ENCODE measurements at places on chromosomes 5 and 9.
A peak's percentile ranks its signal among the peaks of the same experiment; 100 is the strongest.

- no peak for DNase-seq
Measured at GRCh38 chr9:75780185-75780584, 110.3 kb upstream of the PCSK5 start.

DNA sequence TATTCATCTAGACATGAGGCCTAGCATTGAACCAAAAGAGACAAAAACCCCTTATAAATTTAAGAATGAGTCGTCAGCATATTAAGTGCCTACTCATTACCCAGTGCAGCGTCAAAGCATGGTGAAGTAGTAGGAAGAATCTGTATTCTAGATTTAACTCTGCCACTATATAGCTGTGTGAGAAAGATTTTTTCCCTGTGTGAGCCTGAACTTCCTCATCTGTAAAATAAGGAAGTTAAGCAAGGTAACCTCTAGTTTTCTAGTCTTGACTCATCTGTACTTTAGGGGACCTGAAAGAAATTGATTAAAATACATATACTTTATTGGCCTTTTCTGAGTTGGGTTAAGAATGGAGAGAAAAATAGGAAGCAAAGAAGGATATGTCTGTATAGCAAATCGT, 82.1 kb upstream of the RUSC2 start:
- DNase-seq, result no peak

DNA sequence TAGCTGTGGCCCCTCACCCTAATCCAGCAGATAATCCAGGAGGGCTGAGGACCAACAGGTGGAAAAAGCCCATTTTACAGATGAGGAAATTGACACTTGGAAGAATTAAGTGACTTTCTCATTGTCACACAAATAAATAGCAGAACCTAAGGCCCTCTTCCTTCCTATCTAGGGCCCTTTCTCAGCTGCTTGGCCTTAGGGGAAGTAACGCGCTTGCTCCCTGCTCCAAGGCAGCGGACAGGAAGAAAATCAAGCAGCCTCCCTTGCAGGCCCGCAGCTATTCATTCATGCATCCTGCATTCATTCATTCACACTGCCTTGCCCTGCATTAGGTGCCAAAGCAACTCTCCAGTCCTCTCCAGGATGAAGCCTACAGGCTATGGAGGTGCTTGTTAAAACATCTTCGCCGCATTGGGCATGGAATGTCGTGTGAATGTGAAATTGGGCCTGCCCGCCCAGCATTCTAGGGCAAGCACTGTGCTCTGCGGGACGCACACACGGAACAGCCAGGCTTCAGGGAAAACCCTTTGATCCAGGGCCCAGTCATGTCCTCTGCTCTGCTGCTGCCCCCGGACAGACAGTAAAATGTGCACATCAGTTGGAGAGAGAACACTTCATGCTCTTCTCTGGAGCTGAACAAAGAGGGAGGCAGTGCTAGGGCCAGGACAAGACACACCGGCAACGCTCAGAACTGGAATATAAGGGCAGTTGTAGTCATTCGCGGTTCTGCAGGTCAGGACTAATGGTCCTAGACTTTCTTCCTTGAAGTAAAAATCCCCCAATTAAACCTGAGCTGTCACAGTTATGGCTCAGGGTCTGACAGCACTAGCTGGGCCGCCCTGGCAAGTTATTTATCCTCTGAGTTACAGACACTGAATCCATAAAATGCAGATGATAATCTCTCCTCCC, 166.0 kb downstream of the COL23A1 start:
- no peak for DNase-seq

DNA sequence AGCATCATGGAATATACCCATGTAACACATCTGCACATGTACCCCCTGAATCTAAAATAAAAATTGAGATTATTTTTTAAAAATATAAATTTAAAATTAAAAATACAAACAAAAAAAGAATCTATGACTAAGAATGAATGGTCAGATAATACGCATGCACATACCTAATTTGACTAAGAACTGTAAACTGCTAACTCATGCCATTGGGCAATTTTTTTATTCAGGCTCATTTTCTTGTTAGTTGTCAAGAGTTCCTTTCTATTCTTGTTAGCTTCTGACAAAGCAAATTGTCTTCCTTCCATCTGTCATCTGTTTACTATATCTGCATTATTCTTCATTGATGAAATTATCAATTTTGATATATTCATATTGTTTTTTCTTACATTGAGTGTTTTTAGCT, 69.5 kb upstream of the HAND1 start:
- DNase-seq, result no peak

GRCh38 chr9:106701611-106702010, 161.4 kb upstream of the ZNF462 start:
- DNase-seq, result no peak

GRCh38 chr5:7995688-7996294, 126.8 kb downstream of the MTRR start:
- DNase-seq, result no peak

- peak; percentile 73 for DNase-seq
Measured at GRCh38 chr9:112037281-112038016, 137.6 kb downstream of the SUSD1 start.

GRCh38 chr5:127870914-127871313, 167.7 kb downstream of the CCDC192 start:
- DNase-seq, result no peak

DNA sequence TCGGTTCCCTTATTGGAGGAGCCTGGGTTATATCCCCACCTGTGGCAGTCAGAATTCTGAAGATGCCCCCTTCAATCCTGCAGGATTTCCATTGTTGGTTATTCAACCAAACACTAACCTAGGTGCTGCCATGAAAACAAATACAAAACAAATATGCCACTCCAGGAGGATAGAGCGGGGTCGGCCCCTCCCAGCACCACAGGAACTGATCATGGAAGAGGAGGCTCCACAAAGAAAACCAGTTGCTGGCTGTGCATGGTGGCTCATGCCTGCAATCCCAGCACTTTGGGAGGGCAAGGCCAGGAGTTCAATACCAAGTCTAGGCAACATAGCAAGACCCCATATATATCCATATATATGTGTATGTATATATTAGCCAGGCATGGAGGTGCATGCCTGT, 13.2 kb upstream of the ADGRD2 start:
- no peak for DNase-seq

Data from CD4-positive, alpha-beta T cell treated with Interleukin-15 for 4 hours (primary cell).